ENCODE measurements at places on chromosomes 11 and 22.

GRCh38 chr11:117970400-117971024 is 15.7 kb upstream of the IL10RA start:
- no peak for DNase-seq

- no peak for DNase-seq
These were observed 41.0 kb downstream of the TMPRSS5 start for GRCh38 chr11:113664981-113665710.

DNA sequence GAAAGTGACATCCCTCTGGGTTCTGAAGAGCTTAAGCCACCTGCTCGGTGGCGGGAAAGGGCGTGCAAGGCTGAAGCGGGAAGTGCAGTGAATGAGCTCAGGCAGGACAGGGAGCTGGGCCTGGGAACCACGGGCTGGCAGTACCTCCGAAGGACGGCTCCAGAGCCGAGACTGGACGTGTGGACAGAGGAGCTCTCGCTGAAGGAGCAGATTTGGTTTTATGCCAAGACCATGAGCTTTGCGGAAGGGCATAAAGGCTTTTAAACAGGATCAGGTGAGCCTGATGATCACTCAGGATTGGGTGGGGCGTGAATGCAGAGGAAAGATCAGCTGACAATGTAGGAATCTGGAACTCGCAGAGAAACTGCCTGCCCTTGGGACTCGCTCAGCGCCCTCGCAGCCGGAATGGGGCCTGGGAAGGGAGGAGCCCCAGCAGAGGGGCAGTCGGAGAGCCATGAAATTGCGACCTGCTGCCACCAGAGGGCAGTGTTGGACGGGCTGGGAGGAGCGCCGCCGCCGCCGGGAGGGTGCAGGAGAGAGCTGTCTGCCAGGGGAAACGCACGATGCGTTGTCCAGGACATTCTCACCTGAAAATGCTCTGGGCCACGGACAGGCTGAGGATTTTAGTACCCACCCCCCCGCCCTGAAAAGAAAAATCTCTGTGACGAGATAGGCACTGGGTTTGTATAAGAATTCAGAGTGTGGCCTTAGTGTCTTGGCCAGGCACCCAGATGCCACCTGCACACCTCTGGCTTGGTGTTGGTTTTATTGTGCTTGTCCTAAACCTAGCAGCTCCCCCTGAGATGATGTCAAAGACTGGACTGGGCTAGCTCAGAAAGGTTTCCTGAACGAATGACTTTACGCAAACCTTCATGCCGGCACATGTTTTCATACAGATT is 324.4 kb downstream of the NTM start:
- peak; percentile 51 for DNase-seq

- DNase-seq: no peak
These were observed 7.9 kb upstream of the CTSC start for GRCh38 chr11:88345408-88345807.

DNA sequence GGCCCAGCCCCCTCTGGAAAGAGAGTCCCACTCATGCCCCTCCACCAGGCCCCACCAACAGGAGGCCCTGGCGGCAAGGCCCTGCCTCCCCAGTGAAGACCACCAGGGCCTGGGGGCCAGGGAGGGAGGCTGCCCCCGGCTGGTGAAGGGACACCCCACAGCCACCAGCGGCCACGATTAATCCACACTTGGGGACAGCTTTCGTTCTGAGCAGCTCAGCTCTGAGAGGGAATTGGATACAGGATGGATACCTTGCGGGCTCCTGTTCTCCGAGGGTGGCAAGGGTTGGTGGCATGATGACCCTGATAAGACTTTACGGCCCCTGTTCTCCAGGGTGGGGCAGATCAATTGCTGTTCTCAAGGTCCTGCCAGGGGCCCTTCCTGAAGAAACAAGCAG is 6.9 kb upstream of the NLRP6 start:
- no peak for DNase-seq

- no peak for DNase-seq
These were observed 39.3 kb downstream of the ZNF202 start for GRCh38 chr11:123702139-123702538.

GRCh38 chr11:114110952-114111947 is 51.7 kb downstream of the ZBTB16 start:
- DNase-seq: no peak

GRCh38 chr22:49671331-49672013 is 156.2 kb downstream of the BRD1 start:
- no peak for DNase-seq

- DNase-seq: no peak
These were observed 65.5 kb upstream of the DRD2 start for GRCh38 chr11:113540416-113541330.

- DNase-seq: no peak
These were observed 279.1 kb downstream of the BRD1 start for GRCh38 chr22:49548356-49549202.

- no peak for DNase-seq
These were observed 81.5 kb downstream of the NAV2 start for GRCh38 chr11:19794161-19794560.

GRCh38 chr11:37595845-37596244 is 997.8 kb upstream of the RAG2 start:
- DNase-seq: no peak

DNA sequence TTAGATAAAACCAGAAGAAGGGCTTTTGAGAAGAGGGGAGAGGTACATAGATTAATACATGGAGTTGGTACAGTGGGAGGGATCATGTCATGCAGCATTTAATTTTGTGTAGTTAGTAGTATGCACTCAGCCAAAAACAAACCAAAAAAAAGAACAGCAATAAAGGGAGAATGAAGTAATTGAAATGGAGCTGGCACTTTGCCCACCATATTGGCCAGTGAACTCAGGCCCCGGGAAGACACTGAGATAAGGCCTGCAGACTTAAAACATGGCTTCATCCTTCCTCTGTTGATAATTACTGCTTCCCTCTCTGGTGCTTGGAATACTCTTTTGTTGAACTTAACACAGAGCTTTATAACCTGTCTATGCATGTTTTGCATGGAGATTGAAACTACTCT is 3.1 kb downstream of the PANX1 start:
- DNase-seq: no peak

GRCh38 chr11:116166573-116167465 is 606.0 kb downstream of the BUD13 start:
- DNase-seq: peak; percentile 10

- DNase-seq: peak; percentile 39
These were observed 7.7 kb upstream of the SLC1A2 start for GRCh38 chr11:35427071-35427470.

GRCh38 chr11:117929142-117929915 is at the start of gene TMPRSS13:
Gene TMPRSS13, minus strand, starts transcription at chr11:117929402. Its CDS starts 95 bp downstream, at chr11:117929307.
- no peak for DNase-seq

- DNase-seq: no peak
These were observed 46.9 kb downstream of the C11orf71 start for GRCh38 chr11:114353443-114353842.

DNA sequence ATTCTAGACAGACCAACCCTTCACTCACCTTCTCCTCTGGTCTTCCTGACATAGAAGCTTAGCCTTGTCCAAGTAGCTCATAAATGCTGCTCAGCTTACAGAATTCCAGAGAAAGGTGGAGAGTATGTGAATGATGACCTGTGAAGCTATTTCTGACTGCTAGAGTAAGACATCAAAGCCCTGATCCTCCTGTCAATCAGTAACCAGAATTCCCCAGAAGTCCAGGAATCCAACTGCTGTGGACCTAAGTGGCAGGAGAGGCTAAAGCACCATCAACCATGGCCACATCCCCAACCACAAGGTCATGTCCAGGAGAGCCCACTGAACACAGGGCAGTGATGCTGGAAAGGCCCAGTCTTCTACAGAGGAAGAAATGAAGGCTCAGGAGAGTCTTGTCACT is 2.6 kb downstream of the OR51G2 start:
- no peak for DNase-seq

GRCh38 chr11:117595440-117595839 is 201.6 kb downstream of the DSCAML1 start:
- no peak for DNase-seq

GRCh38 chr22:49321477-49322055 is 506.1 kb downstream of the BRD1 start:
- no peak for DNase-seq

DNA sequence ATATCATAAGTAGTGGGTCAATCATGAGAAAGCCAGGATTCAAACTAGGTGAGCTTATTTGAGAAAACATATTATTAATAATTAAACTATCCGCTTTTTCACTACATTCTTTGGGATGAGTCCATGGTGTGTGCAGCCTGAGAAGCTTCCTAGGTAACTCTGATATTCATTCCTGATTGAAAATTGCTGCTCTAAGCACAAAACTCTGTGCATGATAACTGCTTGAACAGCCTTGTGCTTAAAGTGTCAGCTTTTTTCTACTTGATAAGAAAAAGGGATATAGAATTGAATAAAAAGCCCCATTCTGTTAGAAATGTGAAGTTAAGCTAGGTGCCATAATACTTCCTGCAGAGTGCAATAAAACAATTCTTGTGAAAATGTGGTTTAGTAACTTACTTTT is 343.5 kb upstream of the LUZP2 start:
- DNase-seq: no peak

DNA sequence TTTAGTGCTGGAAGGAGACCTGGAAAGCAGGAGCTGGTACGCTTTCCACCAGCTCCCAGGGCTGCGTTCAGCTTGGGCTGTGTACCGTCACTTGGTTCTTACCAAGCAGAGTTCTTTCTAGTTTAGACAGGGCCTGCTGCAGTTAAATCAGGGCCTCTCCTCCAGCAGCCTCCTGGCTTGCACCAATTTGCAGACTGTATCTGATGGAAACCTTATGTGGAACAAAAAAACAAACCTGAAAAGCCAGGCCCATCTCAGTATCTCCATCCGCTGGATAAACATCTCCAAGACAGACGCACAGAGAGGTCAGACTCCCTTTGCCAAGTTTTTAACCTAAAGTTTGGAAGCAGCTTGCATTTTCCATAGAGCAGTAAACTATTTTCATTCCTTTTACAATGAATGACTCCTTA is 288.6 kb upstream of the SORL1-AS1 start:
- peak; percentile 8 for DNase-seq

DNA sequence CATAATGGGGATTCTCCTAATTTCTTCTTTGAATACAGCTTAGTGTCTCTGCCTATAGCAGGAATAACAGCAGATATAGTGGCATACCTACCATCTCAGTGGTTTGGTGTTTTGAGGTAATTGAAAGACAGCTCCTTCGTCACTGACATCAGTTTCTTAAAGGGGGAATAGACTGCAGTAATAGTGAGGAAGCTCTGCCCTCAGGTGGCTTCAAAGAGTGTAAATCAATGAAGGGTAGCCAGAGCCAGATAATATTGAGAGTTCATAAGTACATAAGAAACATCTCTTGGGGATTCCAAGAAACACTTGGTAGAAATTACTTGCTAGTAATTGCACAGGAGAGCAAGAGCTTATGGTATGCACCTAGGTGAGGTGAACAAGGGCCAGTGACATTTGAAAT is 4.4 kb downstream of the OR6M1 start:
- no peak for DNase-seq

DNA sequence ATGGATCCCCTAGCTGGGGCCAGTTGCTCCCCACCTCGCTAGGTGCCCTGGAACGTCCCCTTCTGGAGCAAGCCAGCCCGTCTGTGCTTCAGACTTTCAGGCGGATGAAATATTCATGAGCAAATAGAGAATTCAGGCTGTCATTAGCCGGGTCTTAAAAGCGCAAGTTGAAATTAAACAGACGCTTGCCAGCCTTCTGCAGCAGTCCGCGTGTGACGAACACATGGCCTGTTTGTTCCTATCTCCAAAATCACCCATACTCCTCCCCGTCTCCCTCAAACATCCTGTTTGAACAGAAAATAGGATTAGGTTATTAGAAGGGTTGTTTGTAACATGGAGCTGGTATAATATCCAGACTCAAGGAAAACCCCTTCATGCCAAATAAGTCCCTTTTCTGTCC is 38.7 kb downstream of the MYO18B start:
- no peak for DNase-seq
